Activated CD8-positive, alpha-beta T cell treated with anti-CD3 and anti-CD28 coated beads, Interleukin-2, amount 10 ng/mL, durations not matched to agents 7 days and 5 days (primary cell): ENCODE measurements at places on chromosomes 3 and 15.

DNA sequence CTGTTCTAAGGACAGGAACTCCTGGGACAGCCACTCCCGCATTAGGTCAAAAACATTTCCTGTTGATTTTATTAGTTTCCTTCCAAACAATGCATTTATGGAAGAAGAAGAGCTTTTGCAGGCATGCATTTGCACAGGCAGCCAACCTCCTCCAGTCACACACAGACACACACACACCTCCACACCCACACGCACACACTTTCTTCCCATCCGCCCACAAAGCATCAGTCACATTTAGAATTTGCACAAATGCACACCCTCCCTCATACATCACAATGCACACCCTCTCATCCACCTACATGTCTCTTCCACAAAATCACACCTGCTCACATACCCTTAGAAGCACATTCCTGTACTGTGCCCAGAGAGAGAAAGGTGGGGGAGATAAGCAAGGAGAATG, 4.1 kb upstream of the TYRO3 start:
- no peak for DNase-seq

GRCh38 chr3:47512416-47513124, 942 bp downstream of the ELP6 start:
- peak; percentile 38 for DNase-seq

DNA sequence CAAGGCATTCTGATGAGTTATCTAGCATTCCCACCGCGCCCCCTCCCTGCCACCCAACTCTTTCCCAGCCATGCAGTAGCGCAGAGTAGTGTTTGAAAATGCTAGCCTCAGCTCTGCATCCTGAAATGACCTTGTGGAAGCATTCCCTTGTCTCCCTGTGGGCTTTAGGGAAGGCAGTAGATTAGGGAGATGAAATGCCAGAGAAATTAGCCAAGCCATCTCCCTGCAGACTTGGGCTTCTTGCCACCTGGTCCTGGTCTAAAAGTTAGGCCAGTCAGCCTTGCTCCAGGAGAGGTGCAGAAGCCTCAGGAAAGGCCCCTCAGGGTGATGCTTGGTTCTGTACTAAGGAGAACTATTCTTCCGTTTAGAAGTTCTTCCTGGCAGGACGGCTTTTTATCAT, 231.2 kb downstream of the CACNA2D3 start:
- no peak for DNase-seq

DNA sequence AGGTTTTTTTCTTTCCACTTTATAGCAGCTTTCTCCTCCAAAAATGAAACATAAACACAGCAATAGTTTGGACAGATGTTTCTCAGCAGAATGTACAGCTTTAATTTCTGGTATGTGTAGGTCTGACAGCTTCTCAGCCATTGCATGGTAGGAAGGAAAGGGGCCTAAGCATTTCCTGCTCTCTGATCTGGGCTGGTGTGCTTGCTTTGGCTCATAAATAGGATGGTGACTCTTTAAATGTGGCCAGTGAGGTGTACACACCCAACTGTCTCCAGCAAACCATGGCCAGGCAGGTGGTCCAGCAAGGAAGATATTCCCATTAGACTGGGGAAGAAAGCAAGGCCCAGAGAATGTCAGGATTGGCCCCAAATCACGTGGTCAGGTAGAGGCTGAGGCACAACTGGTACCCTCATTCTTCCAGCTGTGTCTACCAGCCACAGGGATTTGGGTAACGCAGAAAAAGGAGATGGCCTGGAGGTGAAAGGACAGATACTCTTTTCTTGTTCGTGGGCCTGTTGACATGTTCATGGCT, 52.1 kb downstream of the ITGA11 start:
- DNase-seq: peak; percentile 40

DNA sequence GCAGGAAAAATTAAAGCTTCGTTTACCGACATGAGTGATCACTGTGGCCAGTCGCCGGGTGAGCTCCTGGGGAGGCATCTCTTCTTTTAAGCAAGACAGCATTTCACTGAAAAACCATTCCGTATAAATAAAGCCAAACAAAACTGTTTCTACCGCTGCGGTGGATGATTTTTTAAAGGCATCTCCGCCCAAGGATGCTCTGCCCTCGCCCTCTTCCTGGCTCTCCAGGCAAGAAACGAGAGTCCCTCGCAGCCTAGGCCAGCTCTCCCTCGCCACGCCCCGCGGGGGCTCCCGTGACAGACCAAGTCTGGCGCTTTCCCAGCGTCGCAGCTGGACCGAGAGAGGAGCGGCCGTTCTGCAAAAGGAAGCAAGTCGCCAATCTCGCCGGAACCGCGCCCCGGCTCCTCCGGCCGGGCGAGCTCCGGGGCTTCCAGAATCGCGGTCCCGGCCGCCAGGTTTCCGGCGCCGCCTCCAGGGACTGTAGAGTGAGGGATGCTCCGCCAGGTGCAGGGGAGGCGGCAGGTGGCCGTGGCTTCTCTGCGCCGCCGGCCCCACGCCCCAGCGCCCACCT, 458 bp downstream of the MCF2L2 start:
- DNase-seq: peak; percentile 50

- no peak for DNase-seq
These were observed 10.1 kb upstream of the GYG1 start for GRCh38 chr3:148981273-148981672.

GRCh38 chr3:112096176-112096575, 10.0 kb downstream of the C3orf52 start:
- no peak for DNase-seq

DNA sequence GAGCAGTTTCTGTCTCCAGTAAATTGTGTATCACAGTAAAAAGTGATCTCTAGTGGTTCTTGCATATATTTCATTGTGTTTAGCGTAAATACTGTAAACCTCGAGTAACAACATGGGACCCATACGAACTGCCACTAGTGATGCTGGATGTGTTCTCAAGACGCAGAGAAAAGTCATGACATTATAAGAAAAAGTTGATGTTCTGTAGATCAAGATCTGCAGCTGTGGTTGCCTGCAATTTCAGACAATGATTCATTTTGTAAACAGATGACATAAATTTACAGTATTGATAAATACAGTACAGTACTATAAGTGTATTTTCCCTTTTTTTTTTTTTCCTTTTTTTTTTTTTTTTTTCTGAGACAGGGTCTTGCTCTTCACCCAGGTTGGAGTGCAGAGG, 100.1 kb downstream of the DPH6 start:
- no peak for DNase-seq

- no peak for DNase-seq
These were observed 12.0 kb downstream of the CGGBP1 start for GRCh38 chr3:88046766-88047165.

GRCh38 chr3:43319376-43319775, 33.0 kb downstream of the SNRK start:
- DNase-seq: no peak

- no peak for DNase-seq
These were observed 3.0 kb downstream of the DLL4 start for GRCh38 chr15:40932156-40932555.

- no peak for DNase-seq
These were observed 99.7 kb downstream of the LRIG1 start for GRCh38 chr3:66401157-66401550.

DNA sequence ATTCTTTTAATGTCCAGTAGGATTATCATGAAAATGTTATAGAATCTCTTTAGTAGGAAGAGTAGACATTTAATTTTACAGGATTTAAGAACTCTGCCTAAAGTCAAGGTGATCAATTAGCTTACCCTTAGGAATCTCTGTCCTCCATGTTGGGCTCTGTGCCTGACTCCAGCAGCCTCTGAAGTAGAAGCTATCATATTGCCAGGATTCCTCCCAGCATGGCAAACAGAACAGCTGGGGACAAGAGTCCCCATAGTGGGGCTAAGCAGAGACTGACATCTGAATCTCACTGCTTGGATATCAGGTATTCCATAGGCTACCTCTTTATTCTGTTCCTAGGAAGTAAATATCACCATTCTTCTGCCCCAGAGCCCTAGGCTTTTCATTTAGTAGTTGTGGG, 1.5 kb downstream of the SLC15A2 start:
- DNase-seq: no peak

- DNase-seq: no peak
These were observed 70.1 kb upstream of the VEPH1 start for GRCh38 chr3:157573281-157573680.

DNA sequence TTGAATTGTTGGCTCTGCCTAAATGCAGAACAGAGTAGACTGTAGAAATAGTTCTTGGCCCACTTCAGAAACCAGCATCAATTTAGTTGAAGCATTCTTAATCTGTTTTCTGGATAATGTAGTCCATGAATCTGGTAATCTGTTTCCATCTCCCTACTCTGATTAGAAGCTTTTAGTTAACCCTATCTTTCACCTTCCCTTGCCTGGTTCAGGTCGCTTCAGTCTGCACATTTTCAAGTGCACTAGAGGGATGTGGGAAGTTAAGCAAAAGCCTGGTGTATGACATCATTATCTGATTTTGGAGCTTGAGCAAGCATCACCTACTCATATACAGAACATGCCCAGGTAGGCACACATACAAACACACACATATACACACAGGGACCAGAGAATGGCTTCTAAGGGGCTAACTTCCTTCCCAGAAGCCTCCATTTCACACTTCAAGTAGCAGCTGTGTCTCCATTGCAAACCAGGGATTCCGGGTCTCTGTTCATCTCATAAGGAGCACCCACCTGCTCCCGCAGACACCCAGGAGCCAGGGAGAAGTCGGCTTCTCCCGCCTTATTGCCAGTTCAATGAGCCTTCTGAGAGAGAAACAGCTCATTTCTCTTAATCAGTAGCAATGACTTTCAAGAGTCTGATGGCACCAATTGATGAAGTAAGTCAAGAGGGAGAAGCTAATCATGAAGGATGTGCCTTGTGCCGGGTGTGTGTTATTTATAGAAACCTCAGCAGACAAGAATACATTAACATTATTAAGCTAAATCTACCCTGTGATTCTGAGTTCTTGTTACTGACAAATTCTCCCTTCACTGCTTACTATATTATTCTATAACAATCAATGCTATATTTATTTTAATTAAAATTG, 347.9 kb upstream of the STAC start:
- no peak for DNase-seq

DNA sequence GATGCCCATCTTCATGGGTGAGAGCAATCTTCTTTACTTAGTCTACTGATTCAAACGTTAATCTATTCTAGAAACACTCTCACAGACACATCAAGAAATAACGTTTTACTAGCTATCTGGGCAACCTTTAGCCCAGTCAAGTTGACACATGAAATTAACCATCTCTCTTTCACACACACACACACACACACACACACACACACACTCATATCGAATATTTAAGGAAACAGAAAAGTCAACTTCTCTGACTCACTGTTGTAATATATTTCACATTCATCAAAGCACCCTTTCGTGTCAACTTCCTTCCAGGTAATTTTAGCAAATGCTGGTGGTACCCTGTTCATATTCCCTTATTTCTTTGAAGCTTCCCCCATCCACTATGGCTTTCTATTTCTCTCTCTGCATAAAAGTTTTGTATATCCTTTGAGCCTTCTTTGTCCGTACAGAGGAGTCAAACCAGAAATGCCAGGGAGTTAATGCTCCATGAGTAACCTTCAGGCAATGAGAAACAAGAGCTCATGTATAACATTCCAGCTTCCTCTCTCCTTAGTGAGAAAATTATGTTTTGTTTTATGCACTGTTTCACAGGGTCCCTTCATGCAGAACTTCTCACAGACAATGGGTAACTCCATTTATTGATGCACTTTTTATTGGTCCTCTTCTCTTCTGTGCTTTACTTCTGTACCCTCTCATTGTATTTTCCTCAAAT, 335.5 kb upstream of the CBLB start:
- no peak for DNase-seq

- no peak for DNase-seq
These were observed 420.4 kb downstream of the EPHA3 start for GRCh38 chr3:89527736-89528305.

GRCh38 chr3:39189959-39190269, 2.5 kb downstream of the XIRP1 start:
- DNase-seq: peak; percentile 67
